ENCODE measurements at places on chromosomes 5 and 9. TPM values are rescaled to one million over a fixed set of nuclear protein-coding genes. Genes with fewer than 3 reads are reported as not detected.

DNA sequence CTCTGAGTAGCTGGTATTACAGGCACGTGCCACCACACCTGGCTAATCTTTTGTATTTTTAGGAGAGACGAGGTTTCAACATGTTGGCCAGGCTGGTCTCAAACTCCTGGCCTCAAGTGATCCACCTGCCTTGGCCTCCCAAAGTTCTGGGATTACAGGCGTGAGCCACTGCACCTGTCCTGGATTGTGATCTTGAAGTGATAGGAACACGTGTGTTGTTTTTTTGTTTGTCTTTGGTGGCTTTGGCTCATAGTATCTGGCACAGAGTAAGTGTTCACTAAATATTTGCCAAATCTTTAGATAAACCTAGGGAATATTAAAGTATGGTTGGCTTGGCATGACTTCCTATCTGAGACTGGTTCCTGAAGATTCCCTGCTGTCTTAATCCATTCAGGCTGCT is 172.7 kb downstream of the ARHGAP26 start:
- no peak for DNase-seq

DNA sequence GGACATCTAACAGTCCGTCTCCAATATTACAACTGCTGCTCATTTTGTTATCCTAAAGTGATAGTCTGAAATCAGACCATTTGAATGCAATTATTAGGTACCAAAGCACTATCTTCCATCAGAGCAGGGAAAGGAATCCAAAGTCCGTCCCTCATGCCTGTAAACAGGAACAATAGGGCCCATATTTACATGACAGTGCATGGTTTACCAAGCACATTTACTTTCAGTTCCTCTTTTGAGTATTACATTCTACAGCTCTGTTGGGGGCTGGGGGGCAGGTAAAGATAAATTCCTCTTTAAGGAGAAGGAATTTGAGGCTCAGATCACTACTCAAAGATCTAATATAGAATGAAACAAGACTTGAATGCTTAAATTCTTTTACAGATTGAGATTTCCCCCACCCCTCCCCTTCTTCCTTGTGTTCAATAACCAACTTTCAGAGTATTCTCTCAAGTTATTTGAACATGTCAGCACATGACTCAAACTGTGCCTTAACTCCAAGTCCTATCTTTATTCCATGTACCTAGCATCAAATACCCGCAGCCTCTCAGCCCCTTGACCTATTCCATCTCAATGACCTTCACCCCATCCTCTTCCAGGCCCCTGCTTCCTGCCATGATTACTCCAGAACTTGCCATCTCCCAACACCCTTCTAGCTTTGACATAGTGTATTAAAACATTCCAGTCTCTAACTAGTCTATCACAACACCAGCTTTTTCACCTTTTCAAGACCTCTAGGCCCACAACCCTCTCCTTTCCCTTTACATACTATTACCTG is 71.0 kb downstream of the BRINP1 start:
- no peak for DNase-seq

DNA sequence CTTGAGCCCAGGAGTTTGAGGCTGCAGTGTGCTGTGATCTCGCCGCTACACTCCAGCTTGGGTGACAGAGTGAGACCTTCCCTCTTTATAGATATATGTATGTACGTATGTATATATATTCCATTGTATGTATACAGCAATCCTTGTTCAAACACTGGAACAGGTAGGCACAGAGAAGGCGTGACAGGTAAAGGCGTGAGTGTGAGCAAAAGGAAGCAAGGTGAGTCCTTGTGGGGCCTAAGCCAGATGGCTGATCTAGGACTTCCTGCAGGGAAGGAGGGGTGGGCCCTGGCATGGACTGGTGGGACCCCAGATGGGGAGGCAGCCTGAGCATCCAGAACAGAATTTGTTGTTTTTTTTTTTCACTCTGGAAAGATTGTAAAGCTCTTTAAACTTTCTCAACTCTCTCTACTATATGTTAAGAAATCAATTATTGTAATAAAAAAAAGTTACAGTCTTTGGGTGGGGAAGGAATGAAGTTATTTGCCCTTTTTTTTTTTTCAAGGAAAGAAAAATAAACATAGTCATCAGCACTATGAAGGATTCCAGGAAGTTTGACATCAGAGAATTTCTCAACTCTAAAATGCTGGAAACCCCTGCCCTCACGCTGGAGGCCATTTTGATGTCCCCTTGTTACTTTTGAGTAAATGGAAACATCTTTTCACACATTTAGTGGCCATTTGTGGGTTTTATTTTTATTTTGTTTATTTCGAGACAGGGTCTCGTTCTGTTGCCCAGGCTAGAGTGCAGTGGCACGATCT is 38.9 kb upstream of the STXBP1 start:
- DNase-seq: no peak

GRCh38 chr5:58503390-58504046 is 12.3 kb downstream of the GAPT start:
- DNase-seq: no peak

DNA sequence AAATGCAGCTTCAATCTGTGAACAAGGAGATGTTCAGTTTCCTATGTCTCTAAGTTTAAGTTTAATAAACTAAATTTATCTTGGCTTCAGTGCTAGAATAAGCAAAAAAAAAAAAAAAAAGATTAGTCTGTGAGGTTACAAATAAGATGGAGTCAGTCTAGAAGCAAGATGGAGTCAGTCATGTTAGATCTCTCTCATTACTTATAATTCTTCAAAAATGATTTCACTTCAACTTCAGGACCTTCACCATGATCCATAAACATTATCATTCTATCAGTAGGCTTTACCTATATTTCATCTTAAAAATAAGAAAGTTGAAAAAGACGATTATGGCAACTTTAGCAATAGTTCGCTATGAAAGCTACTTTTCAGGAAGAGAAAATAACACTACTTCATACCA is 30.2 kb upstream of the TMC1 start:
- no peak for DNase-seq

- DNase-seq: peak; percentile 64
Measured at GRCh38 chr5:131634666-131634995, 398 bp downstream of the RAPGEF6 start.

- peak; percentile 15 for DNase-seq
Measured at GRCh38 chr9:2602704-2603116, 18.9 kb upstream of the VLDLR start.

DNA sequence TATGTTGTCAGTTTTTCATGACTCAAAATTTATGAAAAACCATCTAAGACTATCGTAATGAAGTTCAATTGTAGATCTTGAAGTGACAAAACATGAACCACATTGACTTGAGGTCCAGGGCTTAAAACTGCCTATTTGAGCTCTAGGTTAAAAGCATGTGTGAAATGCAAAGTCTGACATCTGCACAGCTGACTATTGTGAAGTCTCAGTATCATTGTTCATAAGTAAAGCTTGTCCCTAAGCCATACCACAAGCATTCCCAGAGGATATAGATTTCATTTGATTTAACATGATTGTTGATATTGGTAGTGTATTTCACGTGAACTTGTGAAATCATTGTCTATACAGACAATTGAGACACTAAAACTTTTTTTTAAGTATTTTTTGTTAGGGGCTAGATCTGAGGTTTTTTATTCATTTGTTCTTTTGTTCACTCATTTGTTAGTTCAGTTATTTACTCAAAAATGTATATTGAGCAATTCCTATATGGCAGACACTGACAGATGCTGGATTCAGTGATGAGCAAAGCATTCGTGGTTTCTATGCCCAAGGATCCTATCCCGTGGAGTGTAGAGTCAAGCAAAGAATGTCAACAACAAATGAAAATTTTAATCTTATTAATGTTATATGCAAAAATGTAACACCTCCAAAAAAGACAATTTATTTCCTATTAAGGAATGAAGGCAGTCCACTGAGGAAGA is 485.2 kb downstream of the RAB3C start:
- DNase-seq: no peak

DNA sequence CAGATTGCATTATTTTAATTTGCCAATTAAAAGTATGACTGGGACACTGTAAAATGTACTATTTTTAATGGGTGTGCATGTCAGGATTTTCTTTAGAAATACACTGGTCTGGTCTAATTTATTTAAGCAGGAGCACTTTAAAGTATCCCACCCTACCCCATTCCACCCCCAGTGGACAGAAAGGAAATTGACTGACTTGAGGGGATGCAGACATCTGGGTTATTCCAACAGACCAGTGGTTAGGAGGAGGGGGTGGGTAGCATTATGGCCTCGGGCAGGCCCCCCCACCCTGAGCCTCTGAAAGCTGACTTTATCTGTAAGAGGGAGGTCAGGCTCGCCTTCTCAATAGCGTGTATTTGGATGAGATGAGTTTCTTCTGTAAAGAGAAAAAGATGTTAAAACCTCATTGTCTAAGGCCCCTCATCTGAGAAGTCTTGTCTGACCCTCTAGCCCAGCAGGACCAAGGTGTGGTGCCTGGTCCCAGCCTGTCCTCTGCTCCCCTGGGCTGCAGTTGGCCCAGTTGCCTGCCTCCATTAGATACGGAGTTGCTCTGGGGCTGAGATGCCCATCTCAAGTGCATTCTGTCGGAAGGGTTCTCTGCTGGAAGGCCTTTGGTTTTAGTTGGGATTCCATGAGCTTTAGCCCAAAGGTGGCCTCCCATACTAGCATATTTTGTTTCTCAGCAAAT is 4.4 kb downstream of the HNRNPAB start:
- no peak for DNase-seq

GRCh38 chr5:135497971-135498636 is 37.7 kb downstream of the NEUROG1 start:
- no peak for DNase-seq

DNA sequence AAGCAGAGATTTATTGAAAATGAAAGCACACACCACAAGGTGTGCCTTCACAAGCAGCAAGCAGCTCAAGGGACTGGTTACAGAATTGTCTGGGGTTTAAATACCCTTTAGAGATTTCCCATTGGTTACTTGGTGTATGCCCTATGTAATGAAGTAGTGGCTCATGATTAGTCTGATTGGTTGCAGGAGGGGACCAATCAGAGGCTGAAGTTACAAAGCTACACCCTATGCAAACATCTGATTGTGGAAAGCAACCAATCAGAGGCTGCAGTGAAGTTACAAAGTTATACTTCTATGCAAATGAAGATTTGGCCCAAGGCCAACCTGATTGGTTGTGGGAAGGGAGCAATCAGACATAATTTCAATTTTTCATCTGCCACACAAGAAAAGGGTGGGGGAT is 119.9 kb downstream of the C9orf152 start:
- DNase-seq: no peak

DNA sequence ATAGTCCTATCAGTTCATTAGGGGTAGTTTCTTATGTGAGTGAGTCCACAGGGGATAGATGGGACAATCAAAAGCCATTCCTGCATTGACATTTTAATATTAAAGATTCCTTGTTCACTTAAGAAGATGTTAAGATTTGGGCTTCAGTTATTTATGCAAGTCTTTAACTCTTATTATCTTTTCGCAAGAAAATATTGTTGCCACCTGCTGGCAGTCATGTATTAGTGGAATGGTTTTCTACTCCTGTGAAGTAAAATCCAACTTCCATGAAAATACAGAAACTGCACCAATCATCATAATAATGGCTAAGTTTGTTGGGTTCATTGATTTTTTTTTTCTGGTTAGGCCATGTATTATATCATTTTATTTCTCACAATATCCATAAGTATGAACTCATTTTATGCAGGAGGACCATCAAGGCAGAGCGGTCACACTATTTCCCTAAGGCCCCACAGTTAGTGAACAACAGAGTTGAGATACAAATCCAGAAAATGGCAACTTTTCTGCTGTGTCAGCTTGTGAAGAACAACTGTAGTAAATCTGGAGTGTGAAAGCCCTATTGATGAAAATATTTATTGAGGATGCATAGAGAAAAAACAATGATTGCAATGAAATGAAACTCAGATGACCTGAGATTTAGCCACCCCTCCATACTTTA is 88.5 kb upstream of the TXNDC8 start:
- peak; percentile 17 for DNase-seq

- no peak for DNase-seq
Measured at GRCh38 chr9:118455259-118455658, 751.1 kb downstream of the TLR4 start.

DNA sequence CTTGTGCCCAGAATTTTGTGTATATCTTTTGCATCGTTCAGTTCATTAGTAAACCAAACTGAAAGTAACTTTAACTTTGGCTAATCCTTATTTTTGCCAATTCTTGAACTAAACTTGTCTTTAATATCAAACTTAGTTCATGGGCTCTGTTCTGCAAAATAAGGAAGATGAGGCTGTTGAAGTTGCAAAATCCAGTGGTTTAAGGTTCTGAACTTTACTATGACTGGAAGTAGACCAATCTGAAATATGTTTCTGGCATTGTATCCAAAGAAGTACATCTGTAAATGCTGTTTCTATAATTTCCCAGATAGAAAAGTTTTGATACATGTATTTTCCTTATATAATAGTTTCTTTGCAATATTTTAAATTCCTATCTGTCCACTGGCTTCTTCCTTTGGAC is 238.1 kb downstream of the CETN3 start:
- DNase-seq: no peak

GRCh38 chr9:131277910-131278701 is 1.8 kb upstream of the FAM78A start:
- peak; percentile 88 for DNase-seq

GRCh38 chr9:110142253-110142652 is 65.7 kb downstream of the C9orf152 start:
- no peak for DNase-seq

DNA sequence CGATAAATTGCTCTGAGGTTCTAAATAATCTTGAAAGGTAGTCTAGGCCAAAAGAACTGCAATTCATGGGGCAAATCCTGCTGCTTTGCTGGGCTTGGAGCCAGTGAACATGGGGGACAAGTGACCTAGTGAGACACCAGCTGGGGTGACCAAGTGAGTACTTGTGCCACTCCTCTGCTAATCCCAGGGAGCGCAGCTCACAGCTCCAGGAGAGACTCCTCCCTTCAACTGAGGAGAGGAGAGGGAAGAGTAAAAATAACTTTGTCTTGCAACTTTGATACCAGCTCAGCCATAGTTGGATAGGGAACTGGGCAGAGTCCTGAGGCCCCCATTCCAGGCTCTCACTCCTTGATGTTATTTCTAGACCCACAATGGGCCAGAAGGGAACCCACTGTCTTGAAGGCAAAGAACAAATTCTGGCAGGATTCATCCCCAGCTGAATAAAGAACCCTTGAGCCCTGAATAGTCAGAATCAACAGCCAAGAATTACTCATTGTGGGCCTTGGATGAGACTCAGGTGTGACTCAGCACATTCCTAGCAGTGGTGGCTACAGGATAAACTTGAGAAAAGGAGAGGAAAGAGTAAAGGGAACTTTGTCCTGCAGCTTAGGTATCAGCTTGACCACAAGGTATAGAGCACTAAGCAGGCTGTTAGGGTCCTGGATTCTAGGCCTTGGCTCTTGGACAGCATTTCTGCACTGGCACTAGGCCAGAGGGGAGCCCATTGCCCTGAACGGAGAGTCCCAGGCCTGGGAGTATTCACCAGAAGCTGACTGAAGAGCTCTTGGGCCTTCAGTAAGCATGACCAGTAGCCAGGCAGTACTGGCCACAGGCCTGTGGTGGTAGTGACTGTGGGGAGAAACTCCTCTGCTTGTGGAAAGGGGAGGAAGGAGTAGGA is 288.3 kb upstream of the CDH18 start:
- DNase-seq: peak; percentile 9

TAS2R1 gene
- total RNA-seq: 1.0 TPM

SLC6A3 gene
- not detected for total RNA-seq

GABRA1 gene
- total RNA-seq: 0.16 TPM

RNF14 gene
- 57.8 TPM for total RNA-seq

IL3 gene
- total RNA-seq: 0.37 TPM

DBH gene
- total RNA-seq: not detected

C9orf152 gene
- 1.2 TPM for total RNA-seq

PCDHB2 gene
- 23.0 TPM for total RNA-seq

BHMT gene
- 14.1 TPM for total RNA-seq

TMEM203 gene
- 43.5 TPM for total RNA-seq

CD274 gene
- not detected for total RNA-seq

WNT8A gene
- not detected for total RNA-seq

CERCAM gene
- total RNA-seq: 49.2 TPM

MCC gene
- 22.0 TPM for total RNA-seq

SPINK13 gene
- not detected for total RNA-seq
